Inflammatory macrophage treated with lipopolysaccharide for 1 hour (primary cell): ENCODE measurements at places on chromosomes 7 and 10.

DNA sequence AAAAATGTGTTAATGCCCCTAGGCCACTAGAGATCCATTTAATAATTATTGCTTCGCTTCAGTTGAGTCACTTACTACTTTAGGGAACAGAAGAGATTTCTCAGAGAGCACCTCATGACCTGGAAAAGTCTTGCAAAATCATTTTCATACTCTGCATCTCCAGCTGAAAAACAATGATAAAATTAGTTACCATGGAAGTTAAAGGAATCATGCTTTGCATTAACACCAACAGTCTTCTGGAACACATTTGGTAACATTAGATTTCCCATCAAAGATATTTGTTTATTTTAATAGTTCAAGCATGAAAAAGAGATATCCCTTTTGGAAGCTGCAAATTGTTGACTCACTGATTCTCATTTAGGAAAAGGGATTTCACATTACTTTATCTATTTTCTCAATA is 1.8 kb upstream of the STEAP2 start:
- no peak for DNase-seq

DNA sequence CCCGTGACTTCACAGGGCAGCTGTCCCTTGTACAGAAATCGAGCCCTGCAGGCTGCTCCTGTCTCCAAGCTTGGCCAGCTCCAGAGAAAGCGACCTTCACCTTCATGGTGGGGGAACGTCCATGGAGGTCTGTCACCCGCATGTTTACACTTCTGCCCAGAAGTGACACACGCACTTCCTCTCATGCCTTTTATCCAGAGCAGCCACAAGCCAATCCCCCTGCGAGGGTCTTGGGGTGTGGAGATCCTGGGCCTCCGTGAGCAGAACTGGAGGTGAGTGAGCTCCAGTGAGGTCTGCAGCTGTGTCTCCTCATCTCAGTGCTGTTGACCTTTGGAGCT is 139.0 kb upstream of the TNS3 start:
- no peak for DNase-seq

DNA sequence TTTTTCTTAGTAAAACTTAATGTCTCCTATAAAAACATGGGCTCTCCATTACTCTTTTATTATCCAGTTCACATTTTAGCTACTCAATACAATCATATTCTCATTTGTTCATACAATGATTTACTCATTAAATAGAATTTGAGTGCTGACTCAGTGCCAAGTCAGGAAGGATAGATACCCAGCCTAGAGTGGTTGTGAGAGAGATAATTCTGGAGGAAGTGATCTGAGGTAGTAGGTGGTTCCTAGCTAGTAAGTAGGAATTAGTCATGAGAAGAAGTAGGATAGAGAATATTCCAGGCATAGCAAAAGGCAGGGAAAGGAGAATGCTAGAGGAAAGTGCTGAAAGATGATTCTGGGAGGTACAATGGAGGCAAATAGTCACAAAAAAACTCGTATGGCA is 133.5 kb upstream of the MBL2 start:
- no peak for DNase-seq

- DNase-seq = peak; percentile 64
Measured at GRCh38 chr7:117119192-117119924, 166.1 kb downstream of the ST7 start.

DNA sequence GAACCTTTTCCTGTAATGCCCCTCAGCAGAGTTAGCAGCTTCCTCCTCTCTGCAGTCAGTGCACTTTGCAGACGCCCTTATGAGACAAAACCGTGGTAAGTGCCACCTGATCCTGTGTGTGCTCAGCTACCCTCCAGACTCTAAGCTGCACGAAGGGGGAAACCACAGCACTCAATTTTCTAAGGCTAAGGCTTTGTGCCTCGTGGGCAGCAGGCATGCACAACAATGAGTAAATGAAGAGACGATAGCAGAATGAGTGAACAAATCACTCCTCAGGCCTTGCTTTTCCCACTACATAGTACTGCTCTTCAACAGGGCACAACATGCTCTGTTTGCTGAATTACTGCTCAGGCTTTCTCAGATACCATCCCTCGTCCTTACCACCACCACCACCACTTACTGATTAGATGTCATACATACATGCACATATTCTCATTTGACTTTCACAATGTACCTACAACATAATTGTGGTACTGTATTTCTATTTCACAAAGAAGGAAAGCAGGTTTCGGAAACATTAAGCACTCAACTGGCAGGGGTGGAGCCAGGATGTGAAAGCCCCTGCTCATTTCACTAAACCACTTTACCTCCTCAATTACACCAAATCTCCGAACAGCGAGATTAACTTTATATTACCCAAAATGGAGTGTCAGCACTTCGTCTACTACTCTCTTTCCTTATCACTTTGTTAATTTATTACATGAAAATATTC is 85.4 kb downstream of the ICA1 start:
- DNase-seq = peak; percentile 46

GRCh38 chr7:108114117-108114841 is 15.9 kb downstream of the LAMB4 start:
- DNase-seq = no peak

DNA sequence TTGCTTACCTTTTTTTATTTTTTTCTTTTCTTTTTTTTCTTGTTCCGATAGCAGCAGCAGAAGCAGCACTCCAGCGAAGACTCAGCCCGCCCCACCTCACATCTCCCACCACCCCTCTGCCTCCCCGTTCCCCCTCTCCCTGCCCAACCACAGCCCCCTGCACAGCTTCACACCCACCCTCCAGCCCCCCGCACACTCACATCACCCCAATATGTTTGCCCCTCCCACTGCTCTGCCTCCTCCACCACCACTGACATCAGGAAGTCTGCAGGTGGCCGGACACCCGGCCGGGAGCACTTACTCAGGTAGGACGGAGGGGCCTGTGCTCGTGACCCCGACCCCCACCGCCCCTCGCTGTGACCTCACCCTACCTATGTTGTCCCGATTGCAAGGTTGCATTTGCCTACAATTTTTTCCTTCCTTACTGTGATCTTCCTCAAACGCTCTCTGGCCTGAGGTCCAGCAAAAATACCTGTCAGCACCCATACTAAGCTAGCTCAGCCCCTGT is 367.2 kb upstream of the GALNT17 start:
- DNase-seq = no peak

- DNase-seq = no peak
Measured at GRCh38 chr7:51789489-51789888, 472.9 kb upstream of the COBL start.

GRCh38 chr10:29948881-29949355 is 110.5 kb downstream of the JCAD start:
- DNase-seq = no peak

DNA sequence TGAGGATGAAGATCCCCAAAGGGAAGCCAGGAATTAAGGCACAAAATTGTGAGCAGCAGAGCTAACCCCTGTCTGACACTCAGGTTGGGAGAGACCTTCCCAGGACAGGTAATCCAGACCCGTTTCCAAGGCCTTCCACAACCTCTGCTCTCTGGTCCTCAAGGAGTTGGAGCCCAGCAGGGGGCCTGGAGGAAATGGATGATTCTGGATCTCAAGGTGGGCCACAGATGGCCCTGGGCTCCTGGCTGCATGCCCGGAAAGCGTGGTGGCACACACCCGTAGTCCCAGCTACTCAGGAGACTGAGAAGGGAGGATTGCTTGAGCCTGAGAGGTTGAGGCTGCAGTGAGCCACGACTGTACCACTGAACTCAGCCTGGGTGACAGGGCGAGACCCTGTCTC is 42.3 kb downstream of the DPYSL4 start:
- no peak for DNase-seq

DNA sequence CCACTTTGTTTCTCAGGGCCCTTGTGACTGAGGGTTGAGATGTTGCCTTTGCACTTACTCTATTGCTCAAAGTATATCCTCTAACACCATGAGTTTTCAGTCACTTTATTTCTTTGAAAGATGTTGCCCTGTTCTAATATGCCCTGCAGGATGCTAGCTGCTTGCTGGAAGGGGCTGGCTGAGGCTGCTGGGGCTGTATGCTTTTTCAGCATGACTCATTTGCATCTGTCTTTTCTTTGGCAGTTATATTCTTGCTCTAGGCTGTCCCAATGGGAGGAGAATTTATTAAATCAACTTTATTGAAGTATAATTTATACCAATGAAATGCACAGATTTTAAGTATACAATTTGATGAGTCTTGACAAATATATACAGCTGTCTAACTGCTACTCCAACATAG is 157.7 kb downstream of the PLPP4 start:
- no peak for DNase-seq

- DNase-seq = no peak
Measured at GRCh38 chr7:155835446-155836215, 23.4 kb upstream of the SHH start.

- no peak for DNase-seq
Measured at GRCh38 chr10:103599211-103599610, 105.7 kb downstream of the NEURL1 start.

GRCh38 chr7:107696330-107696946 is 35.8 kb downstream of the SLC26A4 start:
- no peak for DNase-seq

GRCh38 chr10:33859319-33860022 is 525.0 kb upstream of the NRP1 start:
- no peak for DNase-seq

GRCh38 chr7:43648473-43649406 is 65.8 kb downstream of the STK17A start:
- no peak for DNase-seq

- DNase-seq = no peak
Measured at GRCh38 chr10:93384006-93384405, 98.1 kb downstream of the MYOF start.

- no peak for DNase-seq
Measured at GRCh38 chr7:5349005-5349380, 66.2 kb downstream of the SLC29A4 start.

DNA sequence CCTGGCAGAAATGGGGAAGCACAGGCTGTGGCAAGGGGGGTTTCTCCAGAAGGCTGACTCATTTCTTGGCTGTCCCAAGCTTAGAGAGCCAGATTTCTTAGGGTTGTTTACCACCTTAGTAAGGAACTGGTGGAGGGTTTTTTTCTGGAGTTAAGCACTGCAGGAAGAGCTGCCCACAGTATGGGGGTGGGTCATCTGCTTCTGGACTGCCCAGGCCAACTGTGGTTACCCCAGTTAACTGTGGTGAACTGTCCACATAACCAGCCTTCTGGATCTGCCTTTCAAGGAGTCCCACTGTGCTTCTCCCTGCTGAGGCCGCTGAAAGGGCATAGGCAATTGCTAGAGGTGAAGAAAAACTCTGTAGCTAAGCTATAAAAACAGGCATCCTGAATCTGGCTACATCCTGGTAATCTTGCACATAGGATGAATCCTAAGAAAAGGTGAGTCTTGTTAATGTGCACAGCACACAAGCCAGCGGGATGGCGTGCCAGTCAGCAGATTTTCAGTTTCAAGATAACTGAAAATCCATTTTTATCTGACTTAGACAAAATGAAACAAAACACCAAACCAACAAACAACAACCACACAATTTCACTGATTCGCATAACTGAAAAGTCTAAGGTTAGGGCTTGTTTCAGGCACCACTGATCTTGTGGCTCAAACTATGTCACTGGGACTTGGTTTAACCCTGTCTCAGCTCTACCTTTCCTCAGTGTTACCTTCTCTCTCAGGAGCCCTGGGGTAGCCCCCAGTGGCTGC is 21.6 kb upstream of the TSPAN33 start:
- peak; percentile 91 for DNase-seq

DNA sequence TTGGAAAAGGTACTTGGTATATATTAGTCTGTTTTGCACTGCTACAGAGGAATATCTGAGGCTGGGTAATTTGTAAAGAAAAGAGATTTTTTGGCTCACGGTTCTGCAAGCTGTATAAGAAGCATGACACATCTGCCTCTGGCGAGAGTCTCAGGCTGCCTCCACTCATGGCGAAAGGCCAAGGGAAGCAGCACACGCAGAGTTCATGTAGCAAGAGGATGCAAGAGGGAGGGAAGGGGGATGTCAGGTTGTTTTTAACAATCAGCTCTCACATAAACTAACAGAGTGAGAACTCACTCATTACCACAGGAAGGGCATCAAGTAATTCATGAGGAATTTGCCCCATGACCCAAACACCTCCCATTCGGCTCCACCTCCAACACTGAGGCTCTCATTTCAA is 484.8 kb upstream of the DPP6 start:
- no peak for DNase-seq

DNA sequence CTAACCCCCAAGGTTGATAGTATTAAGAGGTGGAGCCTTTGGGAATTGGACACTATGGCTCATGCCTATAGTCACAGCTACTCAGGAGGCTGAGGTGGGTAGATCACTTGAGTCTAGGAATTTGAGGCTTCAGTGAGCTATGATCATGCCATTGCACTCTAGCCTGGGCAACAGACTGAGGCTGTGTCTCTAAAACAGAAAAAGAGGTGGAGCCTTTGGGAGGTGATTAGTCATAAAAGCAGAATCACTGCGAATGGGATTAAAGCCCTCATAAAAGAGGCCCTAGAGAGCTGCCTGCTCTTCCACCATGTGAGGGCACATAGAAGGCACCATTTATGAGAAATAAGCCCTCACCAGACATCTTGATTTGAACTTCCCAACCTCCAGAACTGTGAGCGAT is 81.9 kb downstream of the SKAP2 start:
- DNase-seq = no peak

DNA sequence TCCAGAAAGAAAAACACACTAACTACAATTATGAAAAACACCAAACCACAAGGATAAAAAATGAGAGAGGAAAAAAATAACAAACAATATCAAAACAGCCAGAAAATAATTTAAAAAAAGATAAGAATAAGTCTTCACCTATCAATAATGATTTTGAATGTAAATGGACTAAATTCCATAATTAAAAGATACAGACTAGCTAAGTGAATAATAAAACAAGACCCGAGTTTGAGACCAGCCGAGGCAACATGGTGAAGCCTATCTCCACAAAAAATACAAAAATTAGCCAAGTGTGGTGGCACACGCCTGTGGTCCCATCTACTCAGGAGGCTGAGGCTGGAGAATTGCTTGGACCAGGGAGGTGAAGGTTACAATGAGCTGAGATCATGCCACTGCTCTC is 131.1 kb downstream of the MTERF1 start:
- no peak for DNase-seq

GRCh38 chr10:110625951-110626855 is 17.9 kb upstream of the RBM20 start:
- no peak for DNase-seq

GRCh38 chr10:48332166-48332870 is 25.8 kb downstream of the MAPK8 start:
- peak; percentile 35 for DNase-seq
